ENCODE measurements at places on chromosomes 6 and 20.

DNA sequence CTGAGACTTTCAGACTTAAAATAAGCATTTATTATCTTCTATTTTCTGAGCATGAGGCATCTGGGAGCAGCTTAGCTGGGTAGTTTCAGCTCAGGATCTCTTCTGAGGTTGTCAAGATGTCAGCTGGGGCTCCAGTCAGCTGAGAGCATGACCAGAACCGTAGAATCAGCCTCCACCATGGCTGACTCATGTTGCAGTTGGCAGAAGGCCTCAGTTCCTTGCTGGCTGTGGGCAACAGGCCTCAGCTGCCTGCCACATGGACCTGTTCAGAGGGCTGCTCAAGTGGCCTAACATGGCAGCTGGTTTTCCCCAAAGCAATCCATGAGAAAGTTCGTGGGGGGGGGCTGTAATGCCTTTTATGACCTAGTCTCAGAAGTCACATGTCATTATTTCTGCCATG, 142.3 kb downstream of the LY86 start:
- no peak for DNase-seq

DNA sequence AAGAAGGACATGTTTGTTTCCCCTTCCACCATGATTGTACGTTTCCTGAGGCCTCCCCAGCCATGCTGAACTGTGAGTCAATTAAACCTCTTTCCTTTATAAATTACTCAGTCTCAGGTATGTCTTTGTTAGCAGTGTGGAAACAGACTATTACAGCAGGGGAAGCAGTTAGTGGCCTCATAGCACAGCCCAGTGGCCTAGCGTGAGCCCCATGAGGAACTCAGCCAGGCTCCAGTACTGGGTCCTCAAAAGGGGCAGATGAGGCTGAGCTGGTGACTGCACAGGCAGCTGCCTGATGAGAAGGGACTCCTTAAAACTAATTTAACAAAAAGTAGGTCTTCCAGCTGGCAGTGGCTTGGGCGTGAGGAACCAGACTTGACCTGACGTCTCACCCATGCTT, 399.9 kb downstream of the CDH26 start:
- DNase-seq = no peak

DNA sequence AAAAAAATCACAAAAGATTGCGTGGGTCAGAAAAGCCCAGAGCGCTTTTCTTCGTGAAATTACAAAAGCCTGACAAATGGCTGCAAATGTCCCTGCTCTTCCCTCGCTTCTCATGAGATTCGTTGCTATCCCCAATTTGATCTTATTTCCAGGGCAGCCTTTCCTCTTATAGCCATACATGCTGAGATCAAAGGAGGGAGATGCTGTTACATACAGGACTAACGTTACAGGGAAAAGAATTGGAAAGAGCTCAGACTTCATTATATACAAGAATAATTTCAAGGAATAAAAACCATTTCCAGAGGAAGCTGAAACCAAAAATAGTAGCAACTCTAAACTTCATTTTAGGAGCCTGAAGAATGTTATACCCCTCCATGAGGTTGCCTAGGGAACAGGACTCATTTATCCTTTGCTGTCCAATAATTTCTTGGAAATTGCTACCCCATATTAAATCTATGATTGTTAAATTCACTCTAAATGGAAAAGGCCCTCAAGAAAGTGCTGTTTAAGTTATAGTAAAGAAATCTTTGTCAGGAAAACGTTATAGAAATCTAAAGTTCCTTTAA, 81.0 kb downstream of the METTL24 start:
- DNase-seq = no peak

GRCh38 chr6:74892091-74892490, 313.8 kb downstream of the COL12A1 start:
- DNase-seq = no peak

GRCh38 chr20:45433316-45433715, 17.4 kb downstream of the PIGT start:
- DNase-seq = no peak

- DNase-seq = no peak
These were observed 98.5 kb downstream of the CARMIL1 start for GRCh38 chr6:25377664-25378063.

GRCh38 chr20:9108260-9108659, 39.4 kb downstream of the PLCB4 start:
- DNase-seq = no peak

- DNase-seq = no peak
These were observed 81.0 kb downstream of the AKAP7 start for GRCh38 chr6:131216246-131216645.

All from memory B cell (primary cell).